CD4-positive, alpha-beta T cell treated with Interleukin-4 for 4 hours (primary cell): ENCODE measurements at places on chromosomes 11 and 22.
A peak's percentile ranks its signal among the peaks of the same experiment; 100 is the strongest.

- DNase-seq: no peak
Measured at GRCh38 chr11:19715373-19715772, 2.7 kb downstream of the NAV2 start.

DNA sequence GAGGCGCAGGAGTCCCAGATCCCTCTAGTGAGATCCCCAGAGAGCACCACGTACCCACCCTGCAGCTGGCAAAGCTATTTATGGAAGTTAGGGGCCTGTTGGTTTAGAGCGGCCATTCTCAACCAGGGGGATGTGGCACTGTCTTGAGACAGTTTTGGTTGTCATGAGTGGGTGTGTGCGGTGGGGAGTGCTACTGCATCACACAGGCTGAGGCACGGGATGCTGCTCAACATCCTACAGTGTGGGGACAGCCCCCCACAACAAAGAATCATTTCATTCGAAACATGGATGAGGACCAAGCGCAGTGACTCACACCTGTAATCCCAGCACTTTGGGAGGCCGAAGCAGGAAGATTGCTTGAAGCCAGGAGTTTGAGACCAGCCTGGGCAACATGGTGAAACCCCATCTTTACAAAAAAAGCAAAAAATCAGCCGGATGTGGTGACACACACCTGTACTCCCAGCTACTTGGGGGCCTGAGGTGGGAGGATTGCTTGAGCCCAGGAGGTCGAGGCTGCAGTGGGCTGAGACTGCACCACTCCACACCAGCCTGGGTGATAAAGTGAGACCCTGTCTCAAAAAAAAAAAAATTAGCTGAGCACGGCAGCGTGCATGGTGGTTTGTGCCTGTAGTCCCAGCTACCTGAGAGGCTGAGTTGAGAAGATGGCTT, 28.2 kb downstream of the GGT5 start:
- DNase-seq: no peak

GRCh38 chr11:3684129-3684818, 13.1 kb upstream of the CHRNA10 start:
- DNase-seq: no peak

DNA sequence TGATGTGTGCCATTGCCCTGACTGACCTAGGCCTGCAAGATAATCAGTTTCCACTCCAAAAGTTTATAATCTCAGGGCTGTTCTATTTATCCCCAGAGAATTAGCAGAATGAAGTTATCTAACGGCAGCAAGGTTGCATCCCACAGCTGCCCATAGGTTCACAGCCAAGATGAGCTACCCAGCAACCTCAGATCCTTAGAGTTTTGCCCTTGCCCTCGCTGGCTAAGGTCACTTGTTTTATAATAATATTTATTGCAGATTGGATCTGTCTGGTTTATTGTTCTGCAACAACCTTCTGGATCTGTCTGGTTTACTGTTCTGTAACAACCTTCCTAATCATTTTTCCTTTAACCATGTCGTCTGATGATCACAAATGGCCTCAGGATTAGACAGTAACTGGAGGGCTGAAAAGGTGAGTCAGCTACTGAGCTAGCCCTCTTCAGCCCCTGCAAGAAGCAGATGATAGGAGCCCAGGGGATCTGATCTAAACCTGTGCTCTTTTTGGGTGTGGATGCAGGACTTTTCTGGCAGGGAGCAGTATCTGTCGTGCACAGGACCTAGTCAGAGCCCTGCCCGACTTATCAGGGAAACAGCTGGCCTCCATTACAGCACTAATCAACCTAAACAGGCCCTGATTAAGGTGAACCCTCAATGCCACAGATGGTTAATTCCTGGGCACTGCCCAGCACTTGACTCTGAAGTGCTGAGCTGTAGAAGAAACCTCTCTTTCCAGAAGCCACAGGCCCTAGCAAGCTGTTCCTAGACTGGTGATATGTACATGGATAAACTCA, 642.9 kb upstream of the KIRREL3 start:
- no peak for DNase-seq

GRCh38 chr11:123797541-123797940, 8.6 kb downstream of the OR6M1 start:
- DNase-seq: no peak

DNA sequence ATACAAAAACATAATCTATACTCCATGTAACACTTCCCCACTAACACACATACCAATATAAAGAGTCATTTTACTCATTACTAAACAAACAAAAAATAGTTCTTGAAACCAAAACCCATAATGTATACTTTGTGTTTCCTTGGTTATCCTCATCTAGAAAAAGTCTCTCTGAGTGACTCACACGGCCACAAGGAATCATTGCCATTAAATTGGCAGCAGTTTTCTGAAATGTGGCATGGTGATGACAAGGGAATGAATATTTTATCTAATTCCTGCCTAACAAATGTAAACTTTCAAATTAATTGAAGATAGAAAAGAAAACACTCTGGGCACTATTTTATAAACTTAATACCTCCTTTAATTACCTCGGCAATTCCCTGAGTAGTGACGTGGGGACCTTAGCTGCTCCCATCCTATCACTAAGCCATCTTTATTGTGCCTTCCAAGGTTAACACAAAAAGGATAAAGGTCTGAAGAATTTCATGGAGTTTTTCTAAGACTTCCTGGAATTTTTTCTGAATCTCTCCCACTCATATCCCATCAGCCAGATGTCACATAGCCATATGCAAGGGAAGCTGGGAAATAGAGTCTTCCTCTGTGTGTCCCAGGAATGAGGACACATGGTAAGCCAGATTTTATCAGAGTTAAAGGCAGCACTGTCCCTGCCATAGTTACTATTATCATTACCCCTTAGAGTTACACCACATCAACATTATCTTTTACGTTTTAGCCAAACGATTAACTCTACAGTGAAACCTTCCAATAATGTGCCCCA, 857.2 kb upstream of the TENM4 start:
- no peak for DNase-seq

- DNase-seq: no peak
Measured at GRCh38 chr11:37456746-37457145, 858.7 kb upstream of the RAG2 start.

- DNase-seq: no peak
Measured at GRCh38 chr22:39917197-39917643, 16.3 kb downstream of the GRAP2 start.

DNA sequence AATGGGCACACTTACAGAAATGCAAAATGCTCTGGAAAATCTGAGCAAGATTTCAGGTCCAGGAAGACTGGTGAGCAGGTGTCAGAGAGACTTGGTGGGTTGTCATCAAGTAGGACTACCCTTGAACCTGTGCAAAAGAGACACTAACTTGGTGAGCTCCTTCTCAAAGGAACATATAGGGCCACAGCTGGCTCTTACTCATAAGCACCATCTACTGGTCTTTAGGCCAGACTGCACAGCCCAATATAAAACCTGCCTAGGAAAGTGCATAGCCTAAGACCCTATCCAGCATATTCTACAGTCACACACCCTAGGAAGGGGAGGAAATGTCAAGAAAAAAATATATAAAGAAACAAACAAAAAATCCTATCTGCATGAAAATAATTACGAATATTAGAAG, 18.2 kb upstream of the OR10W1 start:
- peak; percentile 1 for DNase-seq

DNA sequence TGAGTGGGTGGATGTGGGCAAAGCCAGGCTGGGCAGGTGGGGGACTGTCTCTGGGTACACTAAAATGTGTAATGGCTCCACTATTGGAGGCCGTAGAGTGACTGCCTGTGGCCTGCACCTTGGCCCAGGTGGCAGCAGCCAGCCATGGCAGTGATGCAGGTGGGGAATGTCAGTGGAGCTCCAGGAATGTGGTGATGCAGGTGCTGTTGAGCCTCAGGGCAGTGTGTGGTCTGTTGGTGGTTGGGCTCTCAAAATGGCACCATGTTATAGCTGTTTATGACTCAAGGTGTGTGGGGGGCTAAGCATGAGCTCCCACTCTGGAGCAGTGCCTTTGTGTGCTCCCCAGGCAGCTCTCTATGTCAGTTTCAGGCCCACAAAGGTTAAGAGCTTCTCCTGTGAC, 40.2 kb upstream of the CCDC90B start:
- no peak for DNase-seq
